ENCODE measurements at places on chromosomes 3 and 15.

GRCh38 chr3:110750201-110750600, 321.4 kb upstream of the NECTIN3 start:
- no peak for DNase-seq

DNA sequence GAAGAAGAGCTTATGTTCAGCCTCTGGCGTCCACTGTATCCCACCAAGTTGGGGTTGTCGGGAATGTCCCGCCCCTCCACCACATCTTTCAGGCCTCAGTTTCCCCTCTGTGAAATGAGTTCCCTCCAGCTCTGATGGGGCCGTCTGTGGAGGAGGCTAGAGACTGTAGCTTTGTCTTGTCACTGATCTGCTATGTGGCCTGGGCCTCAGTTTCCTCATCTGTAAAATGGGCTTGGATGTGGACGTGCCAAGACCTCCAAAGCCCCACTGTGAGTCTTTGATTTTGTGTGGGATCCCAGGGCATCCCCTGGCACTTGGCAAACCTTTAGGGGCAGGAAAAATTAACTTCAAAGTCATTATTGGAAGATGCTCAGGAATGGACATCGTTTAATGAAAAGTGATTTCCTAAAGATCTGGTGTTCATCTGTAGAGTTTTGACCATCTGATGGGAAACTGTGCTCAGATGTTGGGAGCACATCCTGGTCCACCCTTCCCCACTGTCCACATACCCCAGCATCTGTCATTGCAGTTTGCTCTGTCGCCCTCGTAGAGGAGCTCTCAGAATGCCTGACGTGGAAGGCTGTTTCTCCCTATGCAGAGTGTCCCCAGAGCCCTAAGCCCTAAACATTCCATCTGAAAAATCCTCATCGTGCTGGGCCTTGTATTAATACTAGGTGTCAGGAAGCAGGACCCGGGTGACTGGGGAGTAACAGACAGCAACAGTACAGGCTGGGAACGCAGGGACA, 28.5 kb downstream of the SLC6A6 start:
- DNase-seq, result no peak

- DNase-seq, result no peak
Measured at GRCh38 chr3:9229879-9230278, 19.6 kb downstream of the SRGAP3 start.

DNA sequence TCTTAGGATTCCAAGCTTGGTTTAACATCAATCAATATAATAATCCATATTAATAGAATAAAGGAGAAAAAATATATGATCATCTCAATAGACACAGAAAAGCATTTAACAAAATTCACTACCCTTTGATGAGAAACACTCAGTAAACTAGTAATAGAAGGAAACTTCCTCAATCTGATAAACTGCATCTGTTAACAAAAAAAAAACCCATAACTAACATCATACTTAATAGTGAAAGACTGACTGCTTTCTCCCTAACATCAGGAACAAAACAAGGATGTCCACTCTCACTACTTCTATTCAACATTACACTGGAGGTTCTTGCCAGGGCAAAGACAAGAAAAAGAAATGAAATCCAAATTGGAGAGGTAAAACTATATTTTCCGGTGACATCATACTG, 30.5 kb downstream of the LRRK1 start:
- DNase-seq, result no peak

Measured in posterior vena cava (tissue), 2 donors.